ENCODE measurements at places on chromosomes 4 and X.
A peak's percentile ranks its signal among the peaks of the same experiment; 100 is the strongest.

- DNase-seq = no peak
Observed at GRCh38 chrX:104695593-104695992, 129.6 kb downstream of the IL1RAPL2 start.

DNA sequence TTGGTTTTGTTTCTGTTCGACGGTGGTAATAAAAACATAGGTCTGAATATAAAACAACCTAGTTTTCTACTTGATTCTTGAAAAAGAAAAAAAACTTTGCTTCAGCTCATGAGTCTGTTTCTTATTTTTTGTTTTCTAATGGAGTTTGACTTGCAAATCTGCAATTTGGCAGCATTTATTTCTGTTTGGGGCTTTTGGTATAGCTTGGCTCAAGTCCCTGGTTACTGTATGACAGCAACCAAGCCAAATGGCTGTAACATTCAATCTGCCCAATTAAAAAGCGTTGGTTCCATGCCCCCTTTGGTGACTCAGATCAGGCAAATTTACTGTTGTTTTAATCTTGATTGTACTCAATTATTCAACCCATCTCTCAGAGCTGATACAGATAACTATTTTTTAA is 263.4 kb downstream of the GRIA3 start:
- DNase-seq = no peak

- no peak for DNase-seq
Observed at GRCh38 chr4:144984241-144984640, 113.8 kb downstream of the ANAPC10 start.

GRCh38 chrX:70001269-70001668 is 48.5 kb downstream of the AWAT2 start:
- DNase-seq = no peak

- DNase-seq = peak; percentile 2
Observed at GRCh38 chrX:9279234-9279544, 185.7 kb upstream of the TBL1X start.

DNA sequence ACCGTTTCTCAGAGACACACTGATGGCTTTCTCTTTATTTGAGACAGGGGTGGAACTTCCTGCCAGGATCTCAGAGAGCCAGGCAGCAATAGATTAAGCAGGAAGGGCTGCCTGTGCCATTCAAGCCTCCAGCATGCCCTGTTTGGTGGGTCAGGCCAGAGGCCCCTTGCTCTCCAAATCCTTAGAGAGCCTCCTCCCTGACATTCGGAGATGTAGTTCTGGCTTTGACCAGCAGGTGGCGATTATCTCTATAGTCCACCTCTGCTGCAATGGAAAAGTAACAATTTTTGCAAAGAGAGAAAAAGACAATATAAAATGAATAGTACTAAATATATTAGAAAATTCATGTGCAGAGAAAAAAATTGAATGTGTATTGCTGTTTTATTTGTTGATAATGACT is 93.9 kb downstream of the NXF2B start:
- DNase-seq = peak; percentile 59

GRCh38 chr4:10385994-10386394 is 71.2 kb downstream of the ZNF518B start:
- no peak for DNase-seq

GRCh38 chr4:138675685-138676084 is 339.9 kb upstream of the NOCT start:
- DNase-seq = no peak

DNA sequence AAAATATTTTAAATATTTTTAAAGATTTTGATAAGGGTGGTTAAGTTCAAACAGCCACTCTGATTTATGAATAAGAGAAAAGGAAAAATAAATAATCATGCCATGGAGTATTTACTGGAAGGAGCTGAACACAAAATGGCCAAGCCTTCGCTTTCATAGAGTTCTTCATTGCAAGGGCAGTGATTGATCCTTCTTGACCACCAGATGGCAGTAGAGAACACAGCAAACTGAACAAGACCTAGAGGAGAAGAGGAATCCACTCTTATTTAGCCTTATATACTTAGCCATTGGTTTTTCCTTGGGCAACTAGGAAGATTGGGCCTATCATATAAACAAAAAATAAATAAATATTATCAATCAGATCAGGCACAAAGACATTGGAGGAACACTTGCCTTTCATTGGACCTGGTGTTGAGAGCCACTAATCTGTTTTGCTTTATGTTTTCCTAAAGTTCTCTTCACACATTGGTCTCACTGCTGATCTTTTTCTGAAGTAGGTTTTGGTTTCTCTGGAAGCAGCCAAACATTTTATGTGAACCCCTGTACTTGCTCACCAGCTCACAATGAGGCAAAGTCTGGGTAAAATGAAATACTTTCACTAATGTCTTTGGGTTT is 58.1 kb upstream of the PARM1 start:
- peak; percentile 76 for DNase-seq
